Activated CD4-positive, alpha-beta T cell treated with anti-CD3 and anti-CD28 coated beads, Interleukin-2, amount 50 U/mL, for 16 hours (primary cell): ENCODE measurements at places on chromosomes 12 and 14.

GRCh38 chr12:92863251-92863650 is 65.8 kb downstream of the EEA1 start:
- no peak for DNase-seq

DNA sequence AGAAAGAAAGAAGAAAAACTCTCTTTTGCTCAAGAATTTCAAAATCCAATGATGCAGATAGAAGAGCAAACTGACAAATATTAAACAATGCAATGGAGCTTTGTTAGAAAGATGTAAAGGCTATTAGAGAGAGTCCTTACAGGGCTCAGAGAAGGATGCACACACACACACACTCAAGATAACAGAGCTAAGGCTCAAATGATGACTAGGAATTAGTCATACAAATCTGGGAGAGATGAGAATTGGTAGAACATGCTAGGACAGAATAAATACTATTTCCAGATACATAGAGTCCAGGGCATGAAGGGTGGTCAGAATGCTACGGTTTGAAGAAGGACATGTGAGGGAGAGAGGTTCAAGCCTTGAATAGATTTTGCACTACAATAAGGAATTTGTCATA is 650.1 kb upstream of the MDGA2 start:
- no peak for DNase-seq

GRCh38 chr14:76324133-76324532 is 51.8 kb upstream of the ESRRB start:
- DNase-seq, result no peak

DNA sequence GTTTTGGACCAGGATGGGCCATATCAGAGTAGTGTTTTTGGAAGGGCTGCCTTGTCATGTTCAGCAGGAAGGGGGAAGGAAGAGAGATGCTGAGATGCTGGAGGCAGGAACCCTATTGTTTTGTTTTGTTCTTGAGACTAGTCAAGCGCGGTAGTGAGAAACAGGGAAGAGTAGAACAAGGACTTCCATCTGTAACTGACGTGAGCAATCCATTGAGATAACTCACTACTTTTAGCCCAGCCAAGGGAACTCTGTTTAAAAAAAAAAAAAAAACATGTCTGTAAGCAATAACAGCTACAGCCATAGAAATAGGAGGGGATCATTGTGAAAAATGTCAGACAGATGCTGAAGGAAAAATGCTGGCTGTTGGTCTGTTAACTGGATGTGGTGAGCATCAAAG is 34.0 kb downstream of the CD9 start:
- DNase-seq, result no peak
